SW480 (cell line): ENCODE measurements at places on chromosomes 6 and 20.

DNA sequence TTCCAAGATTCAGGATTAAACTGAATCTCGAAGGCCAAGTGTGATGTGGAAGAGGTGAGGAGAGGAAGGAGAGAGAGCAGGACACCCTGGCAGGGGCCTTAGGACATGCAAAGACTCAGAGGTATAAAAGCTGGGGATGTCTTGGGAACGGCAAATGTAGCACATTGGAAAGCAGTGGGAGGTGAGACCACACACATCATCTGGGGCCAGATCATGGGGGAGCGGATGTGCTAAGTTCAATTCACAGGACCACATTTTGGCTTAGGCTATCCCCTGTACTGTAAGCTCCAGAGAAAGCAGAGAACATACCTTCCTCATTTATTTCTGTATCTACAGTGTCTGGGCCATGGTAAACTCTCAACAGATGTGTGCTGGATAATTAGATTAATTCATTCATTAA is 59.5 kb upstream of the MBOAT1 start:
- DNase-seq: no peak

- no peak for DNase-seq
Measured at GRCh38 chr20:1130058-1130694, 11.8 kb downstream of the PSMF1 start.

GRCh38 chr20:21496452-21496851 is 17.4 kb downstream of the NKX2-2 start:
- DNase-seq: no peak

DNA sequence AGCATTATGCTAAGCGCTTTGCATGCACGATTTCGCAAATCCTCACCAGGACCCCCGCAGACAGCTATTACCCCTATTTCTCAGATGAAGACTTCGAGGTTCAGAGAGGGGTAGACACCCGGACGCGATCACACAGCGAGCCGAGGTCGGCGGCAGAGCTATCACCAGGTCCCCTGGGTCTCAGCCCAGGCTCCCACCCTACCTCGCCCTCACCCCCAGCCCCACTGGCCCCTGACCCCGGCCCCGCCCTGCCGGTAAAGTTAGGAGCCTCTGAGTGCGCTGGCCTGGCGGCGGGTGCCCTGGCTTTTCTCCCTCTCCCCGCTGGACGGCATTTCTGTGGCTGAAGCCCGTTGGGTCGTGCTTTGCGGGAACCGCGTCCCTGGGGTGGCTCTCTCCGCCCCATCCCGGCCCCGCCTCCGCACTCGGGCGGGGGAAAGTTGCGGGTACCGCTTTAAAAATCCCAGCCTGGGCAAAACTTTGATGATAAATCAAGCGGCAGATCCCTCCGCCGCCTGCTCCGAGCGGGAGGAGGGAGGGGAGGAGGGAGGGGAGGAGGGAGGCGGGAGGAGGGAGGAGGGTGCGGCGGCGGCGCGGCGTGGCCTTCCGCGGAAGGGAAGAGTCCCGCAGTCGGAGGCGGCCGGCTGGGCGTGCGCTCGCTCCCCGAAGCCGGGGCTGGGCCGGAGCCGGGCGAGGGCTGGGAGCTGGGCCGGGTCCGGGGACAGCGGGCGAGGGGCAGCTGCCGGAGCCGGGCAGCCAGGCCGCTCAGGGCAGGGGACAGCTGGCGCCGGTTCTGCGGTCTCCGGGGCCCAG is at the start of gene VSTM2L:
VSTM2L (plus strand) TSS at position 624 of the 810 bp plus-strand sequence. CDS start 224 bp downstream, outside the sequence.
- DNase-seq: peak; percentile 35

DNA sequence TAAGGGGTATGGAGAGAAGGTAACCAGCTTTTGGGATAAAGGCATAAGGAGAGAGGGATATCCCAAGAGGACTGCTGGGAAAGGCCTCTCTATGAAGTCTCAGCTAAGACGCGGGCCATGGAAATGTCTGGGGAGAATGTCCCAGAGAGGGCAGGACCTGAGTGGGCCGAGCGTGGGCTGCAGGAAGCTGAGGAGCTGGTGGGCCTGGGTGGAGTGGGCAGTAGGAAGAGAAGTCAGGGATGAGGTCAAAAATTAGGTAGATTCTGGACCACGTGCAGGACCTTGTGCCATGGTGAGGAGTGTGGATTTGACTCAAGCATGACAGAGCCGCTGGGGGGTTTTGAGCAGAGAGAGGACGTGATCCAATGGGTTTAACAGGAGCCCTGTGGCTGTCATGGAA is 66.5 kb upstream of the SULF2 start:
- DNase-seq: no peak

DNA sequence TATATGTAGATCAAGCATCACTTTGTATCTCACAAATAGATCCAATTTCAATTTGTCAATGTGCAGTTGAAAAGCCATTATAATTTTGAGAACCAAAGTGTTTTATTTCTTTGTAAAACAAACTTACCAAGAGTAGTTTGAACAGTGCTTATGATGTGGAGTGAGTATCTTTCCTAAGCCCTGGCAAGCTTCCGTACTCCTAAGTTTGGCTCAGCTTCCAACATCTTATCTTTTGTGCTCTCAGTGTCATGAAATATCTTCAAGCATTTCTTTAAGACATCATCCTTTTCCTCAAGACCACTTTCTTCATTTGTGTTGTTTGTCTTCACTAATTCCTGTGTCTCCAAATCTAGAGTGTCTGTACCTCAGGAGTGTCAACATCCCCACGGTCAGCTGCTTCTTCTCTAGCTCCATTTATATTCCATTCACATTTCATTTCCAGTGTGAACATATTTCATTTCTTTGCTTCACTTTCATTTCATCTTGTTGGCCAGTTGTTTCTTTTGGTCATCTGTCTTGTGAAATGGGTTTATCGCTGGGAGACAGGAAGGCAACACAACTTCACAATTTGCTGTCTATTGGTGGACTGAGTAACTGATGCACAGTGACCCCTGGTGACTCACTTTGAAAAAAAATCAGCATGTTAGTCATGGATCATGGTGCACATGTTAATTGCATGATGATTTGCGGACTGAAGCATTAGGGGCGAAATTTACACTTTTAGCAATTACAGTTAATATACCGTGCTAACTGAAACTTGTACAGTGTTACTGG is 36.9 kb downstream of the SLC24A3 start:
- no peak for DNase-seq
